ENCODE measurements at places on chromosomes 2 and 18. TPM values are rescaled to one million over a fixed set of nuclear protein-coding genes. Genes with fewer than 3 reads are reported as not detected.
A peak's percentile ranks its signal among the peaks of the same experiment; 100 is the strongest.

DNA sequence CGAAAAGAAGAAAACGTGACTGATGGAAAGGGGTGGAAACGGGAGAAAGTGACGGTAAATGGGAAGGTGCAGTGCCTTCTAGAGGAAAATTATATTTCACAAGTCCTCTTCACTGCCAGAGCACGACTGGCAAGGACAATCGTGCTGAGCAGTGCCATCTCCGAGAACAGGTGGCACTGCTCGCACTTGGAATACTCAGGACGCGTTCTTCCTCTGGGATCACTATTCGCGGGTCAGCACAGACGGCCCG is 364 bp downstream of the STAT1 start:
- DNase-seq, result no peak

- no peak for DNase-seq
Measured at GRCh38 chr2:112714331-112714730, 6.5 kb upstream of the NT5DC4 start.

GRCh38 chr18:78643981-78644380 is 335.6 kb upstream of the SALL3 start:
- DNase-seq, result no peak

Gene NT5C1B
- not detected for total RNA-seq

Gene TMEM169
- total RNA-seq, result 1.9 TPM

DNA sequence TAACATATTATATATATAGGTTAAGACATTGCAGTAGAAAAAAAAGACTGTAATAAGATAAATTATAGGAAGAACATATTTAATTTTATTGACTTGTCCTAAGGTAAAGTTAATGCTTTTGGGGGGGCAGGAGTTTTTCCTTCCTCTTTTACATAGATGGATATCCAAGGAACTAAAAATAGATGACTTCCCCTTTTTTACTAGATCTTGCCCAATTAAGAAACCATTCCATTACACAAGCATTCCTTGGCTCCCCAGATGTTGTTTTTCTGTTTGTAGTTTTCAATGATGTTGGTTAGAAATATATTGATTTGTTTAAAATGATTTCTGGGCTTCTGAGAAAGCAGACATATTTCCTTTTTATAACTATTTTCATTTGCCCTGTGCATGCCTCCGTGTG is 22.4 kb upstream of the PMAIP1 start:
- DNase-seq, result no peak

DNA sequence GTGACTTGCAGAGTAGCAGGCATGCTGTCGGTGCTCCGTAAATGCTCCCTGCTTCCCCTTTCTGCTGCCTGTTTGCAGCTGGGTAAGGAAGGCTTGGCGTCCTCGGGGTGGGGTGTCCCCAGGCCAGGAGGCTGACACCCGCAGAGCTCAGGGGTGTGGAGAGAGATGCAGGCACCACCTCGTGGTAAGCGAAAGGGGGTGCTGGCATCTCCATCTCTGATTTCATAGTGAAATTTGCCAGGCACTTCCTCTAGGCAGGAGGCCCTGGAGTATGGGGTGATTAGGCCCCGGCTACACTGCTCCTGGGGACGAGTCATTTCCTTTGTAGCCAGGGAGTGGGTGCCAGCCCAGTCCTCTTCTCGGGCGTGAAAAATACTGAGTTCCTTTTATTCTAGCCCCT is 160.4 kb downstream of the KLHL29 start:
- no peak for DNase-seq

Gene GLI2
- not detected for total RNA-seq

- peak; percentile 54 for DNase-seq
Measured at GRCh38 chr2:240125742-240126141, 10.4 kb downstream of the COPS9 start.

GRCh38 chr2:24354957-24355356 is 5.4 kb downstream of the ITSN2 start:
- DNase-seq, result no peak

Gene MSH2
- total RNA-seq, result 43.5 TPM

DNA sequence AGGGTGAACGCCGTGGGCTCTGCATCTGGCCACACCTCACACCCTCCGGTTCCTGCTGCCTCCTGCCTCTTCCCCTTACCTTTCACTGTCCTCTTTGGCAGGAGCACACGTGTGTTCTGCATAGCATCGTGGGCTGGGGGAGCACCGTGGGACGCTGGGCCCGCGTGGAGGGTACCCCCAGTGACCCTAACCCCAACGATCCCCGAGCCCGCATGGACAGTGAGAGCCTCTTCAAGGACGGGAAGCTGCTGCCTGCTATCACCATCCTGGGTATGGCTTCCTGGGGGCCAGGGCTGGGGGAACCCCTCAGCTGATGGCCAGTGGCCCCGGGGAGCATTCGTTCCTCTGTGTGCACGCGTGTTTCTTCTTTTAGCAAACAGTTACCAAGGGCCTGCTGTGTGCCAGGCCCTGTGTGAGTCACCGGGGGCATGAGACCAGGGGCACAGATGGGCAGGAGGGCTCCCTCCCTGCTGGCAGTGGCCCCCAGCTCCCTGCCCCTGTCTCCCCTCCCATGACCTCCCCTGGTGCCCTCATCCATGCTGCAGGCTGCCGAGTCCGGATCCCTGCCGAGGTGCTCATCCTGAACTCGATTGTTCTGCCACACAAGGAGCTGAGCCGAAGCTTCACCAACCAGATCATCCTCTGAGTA is 7.6 kb downstream of the GMPPA start:
- DNase-seq, result no peak

GRCh38 chr18:26536032-26536431 is 12.3 kb downstream of the KCTD1 start:
- DNase-seq, result no peak

Gene CLEC4F
- total RNA-seq, result 8.9 TPM

DNA sequence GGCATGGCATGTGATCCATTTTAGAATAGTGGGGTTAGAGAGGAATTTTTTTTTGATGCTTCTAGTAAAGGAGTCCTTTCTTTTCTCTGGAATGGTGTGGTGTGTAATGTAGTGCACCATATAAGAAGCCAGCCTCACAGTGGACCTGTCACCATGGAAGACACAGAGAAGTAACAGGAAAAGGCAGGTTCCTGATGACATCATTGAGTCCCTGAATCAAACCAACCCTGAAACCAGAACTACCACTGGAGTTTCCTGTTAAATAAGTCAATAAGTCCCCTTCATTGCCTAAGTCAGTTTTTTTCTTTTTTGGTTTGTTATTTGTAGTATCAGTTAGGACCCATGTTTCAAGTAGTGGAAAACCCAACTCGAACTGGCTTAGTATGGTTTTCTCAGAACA is 11.9 kb downstream of the ADCYAP1 start:
- no peak for DNase-seq

DNA sequence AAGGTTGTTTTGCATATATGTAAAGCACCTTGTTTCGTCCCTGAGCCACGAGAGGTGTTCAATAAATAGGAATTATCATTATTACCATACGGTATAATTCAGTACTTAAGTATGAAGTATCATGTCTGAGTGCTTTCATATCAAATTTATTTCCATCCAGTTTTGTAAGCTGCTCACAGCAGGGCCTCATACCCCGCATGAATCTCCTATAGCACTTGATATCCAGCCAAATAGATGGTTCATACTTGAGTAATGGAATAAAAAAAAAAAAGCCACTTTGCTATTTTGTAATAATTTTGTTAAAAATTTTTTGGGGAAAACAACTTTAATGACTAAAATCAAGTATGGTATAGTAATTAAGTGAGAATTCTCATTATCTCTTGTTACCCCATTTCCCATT is 160.8 kb upstream of the NOSTRIN start:
- no peak for DNase-seq

Gene OR6B2
- not detected for total RNA-seq

DNA sequence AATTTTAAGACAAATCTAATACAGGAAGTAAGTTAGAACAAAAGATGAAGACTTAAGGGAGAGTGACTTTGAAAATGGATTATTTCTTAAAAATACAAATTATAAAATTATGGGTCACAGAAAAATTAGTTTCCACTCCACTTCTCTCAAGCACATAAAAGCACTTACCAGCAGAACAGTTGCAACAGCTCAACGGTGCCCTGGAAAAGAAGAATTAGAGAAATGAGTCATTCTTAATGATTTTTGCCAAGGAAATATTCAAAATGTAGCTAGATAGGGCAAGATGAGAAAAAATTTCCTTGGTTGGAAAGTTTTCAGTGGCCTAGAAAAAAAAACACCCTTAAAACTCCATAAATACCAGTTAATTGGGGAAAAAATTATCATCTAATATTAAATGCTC is 2185.6 kb upstream of the CELF4 start:
- no peak for DNase-seq

- no peak for DNase-seq
Measured at GRCh38 chr2:21763501-21763900, 639.7 kb downstream of the TDRD15 start.

DNA sequence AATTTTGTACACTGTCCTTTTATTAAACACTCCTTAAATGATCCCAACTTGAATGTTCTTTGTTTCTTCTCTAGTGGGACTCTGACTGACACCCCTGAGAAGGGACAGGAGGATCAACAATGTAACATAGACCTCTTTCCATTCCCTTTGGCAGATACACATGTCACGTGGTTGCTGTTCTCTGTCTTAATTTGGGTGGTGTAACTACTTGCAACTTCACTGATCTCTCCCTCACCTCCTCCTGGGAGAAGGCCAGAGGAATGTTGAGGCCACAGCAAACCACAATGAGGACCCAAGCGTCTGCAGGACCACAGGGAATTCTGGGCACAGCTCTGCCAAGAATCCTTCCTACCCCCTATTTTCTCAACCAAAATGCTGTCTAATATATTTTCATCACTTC is 205.6 kb downstream of the RTP5 start:
- DNase-seq, result no peak

Gene MC5R
- not detected for total RNA-seq

- DNase-seq, result no peak
Measured at GRCh38 chr18:31666055-31666454, 18.3 kb downstream of the B4GALT6 start.

DNA sequence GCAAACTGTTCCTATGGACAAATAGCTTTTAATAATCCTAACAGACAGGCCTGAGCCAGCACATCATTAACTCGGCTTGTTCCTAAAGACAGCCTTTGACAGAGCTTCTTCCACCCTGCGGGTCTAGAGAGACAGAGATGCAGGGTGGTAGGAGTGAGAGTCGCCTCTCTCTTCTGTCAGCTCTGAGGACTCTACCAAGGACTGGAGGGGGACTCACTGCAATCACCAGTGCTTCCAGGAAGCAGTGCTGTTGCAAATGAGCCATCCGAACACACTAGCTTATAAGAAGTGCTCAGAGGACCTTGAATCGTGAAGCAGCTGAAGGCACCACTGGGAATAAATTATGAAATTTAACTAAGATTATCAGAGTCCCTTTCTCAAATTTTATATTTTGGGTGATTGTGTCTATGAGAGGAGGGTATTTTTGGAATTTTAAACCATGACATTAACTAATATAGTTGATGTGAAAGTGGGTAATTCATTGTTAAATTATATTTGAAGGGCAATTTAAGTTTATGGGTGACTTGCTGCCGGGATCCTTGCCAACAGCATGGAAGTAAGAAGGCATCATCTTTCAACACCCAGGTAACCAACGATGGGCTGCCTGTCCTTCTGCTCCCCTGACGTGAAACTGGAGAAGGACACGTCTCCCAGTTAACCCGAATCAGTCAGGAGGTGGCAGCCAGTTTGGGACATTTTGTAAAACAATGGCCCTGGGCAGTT is 43.6 kb upstream of the PXDN start:
- DNase-seq, result no peak

Gene PRSS56
- not detected for total RNA-seq

DNA sequence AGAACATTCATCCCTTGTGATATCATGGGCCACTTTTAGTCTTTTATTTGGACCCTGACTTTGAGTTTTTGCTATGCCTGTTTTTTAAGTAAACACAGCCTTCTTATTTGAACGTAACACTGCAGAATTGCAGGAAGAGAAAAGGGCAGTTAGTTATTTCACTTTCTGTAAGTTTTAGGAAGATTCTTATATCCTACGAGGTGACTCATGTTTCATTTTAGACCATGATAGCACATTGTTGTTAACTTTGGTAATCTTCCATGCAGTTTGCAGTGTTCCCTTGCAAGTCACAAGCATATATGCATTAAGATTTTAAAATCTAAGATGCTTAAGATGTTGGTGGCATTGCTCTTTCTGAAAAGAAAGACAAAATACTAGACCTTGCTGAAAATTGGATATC is 128.6 kb upstream of the EPC2 start:
- no peak for DNase-seq

DNA sequence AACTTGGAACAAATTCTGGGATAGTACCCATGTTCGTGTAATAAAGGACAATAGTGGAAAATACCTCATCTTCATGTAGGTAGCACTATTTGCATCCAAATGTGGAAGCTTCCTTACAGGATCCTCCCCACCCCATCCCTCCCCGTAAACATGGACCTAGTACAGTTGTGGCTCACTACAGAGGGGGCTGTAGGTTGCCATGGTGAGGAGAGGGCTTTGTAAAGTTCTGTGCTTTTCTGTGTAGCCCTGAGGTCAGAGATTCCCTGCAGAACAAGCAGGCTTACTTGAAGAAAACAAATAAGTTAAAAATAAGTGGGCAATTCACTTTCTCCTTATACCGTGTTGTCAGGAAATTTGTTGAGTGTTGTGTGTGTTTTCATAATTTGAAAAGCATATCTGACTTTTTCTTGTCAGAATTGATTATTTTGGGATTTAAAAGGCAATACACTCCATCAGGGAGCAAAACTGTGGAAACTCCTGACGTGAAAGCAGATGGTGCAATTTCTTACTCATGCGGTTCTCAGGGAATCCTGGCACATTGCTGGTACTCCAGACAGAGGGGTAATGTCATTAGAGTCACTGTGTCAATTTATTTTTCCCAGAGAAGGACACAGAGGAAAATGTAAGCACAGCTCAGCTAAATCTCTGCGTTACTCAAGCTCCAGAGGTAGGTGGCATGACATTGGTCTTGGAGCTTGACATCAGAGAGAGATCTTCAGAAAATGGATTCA is 174.2 kb upstream of the LHCGR start:
- no peak for DNase-seq

- no peak for DNase-seq
Measured at GRCh38 chr2:80529466-80530165, 225.1 kb upstream of the LRRTM1 start.

DNA sequence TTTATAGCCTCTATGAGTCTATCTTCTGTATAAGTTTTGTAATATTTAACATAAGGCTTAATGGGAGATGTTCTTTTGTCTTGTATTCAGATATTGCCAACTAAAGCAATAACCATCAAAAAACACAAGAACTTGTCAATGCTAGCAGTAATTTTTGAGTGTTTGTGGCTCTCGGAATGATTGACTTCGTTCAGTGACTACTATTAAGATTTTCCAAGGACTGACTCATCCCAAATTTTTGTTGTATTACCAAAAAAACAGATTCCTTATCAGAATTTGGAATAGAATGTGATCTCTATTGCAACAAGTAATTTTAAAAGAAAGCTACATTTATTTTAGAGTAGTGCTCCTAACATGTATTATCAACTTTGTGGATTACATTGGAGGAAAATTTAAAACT is 8.1 kb downstream of the NABP1 start:
- no peak for DNase-seq

Gene DGKD
- total RNA-seq, result 124 TPM

DNA sequence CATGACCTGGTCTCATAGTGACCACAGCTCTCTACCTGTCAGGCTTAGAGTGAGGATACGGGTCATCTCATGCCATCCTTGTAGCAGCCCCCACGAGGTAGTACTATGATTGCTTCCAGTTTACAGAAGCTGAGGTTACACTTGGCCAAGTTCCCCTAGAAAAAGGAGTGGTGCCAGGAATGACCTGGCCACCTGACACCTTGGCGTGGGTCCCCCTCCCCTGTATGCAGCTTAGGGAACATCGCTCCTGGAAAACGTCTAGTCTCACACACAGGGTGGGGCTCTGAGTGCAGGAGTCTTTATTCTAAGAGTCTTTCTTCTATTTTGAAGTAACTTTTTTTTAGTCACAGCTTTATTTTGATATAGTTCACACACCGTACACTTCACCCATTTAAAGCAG is 14.8 kb downstream of the NPPC start:
- DNase-seq, result no peak
